ENCODE measurements at places on chromosomes 2 and 18.

DNA sequence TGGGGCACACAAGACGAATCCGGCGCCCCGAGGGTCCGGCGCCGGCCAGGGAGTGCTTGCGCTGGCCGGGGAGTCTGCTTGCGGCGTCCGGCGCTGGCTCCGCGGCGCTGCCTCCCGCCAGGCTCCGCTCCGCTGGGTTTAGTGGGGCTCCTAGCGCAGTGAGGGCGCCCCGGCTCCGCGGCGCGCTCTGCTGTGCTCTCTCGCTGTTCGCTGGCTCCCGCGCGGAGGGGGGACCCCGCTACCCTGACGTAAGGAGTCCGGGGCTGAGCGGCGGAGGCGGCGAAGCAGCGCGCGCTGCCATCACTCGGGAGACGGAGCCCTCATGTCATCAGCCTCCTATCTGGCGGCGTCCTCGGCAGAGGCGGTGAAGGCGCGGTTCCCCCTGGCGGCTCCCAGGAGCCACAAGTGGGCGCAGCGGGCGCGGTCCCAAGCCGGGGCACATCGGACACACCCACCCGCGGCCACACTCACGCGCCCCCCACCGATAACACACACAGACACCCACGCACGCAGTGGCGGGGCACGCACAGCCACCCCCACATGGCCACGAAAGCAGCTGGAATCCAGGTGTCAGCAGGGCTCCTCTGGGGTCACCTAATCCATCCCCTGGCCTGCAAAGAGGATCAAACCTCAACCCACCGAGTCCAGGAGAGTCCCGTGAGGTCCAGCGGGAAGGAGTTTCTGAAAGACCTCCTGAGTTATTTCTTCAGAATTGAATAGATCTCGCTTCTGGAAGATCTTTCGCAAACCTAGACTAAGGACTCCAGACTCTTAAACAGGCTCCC lies at the start of gene C1QL2:
Gene C1QL2, minus strand, starts transcription at position 189 of the 785 bp plus-strand sequence. CDS start 482 bp downstream, outside the sequence.
- DNase-seq, result no peak

DNA sequence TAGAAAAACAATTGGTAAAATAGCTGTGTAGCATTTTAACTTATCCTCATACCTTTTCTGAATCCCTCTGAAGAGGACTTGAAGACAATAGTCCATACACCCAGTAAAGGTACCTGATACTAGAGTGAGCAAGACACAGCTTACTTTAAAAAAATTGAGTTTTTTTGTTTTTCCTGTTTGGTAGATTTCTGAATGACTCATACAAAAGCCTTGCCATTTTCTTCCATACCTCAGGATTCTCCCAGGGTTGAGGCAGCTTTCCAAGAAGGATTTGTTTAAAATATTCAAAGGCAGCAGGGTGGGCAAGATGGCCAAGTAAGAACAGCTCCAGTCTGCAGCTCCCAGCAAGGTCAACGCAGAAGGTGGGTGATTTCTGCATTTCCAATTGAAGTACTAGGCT lies 551.0 kb upstream of the LRATD1 start:
- DNase-seq, result no peak

DNA sequence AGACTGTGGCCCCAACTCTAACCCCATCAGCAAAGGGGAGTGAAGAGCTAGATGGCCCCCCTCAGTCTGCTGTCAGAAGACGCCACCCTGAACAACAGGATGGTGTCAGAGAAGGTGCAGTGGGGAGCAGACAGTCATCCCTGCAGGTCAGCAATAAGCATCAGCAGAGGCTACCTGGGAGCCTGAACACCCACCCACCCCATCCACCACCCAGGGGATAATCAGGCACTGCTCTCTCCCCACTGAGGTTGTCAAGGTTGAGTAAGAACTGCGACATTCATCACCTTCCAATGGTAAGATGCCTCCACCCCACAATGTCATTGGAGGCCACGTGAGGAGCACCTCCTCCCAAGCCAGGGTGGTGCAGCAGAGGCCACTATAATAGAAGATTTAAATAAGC lies 8.5 kb upstream of the ID2 start:
- DNase-seq, result peak; percentile 25

- DNase-seq, result no peak
Measured at GRCh38 chr2:206435742-206436141, 7.6 kb upstream of the ADAM23 start.

DNA sequence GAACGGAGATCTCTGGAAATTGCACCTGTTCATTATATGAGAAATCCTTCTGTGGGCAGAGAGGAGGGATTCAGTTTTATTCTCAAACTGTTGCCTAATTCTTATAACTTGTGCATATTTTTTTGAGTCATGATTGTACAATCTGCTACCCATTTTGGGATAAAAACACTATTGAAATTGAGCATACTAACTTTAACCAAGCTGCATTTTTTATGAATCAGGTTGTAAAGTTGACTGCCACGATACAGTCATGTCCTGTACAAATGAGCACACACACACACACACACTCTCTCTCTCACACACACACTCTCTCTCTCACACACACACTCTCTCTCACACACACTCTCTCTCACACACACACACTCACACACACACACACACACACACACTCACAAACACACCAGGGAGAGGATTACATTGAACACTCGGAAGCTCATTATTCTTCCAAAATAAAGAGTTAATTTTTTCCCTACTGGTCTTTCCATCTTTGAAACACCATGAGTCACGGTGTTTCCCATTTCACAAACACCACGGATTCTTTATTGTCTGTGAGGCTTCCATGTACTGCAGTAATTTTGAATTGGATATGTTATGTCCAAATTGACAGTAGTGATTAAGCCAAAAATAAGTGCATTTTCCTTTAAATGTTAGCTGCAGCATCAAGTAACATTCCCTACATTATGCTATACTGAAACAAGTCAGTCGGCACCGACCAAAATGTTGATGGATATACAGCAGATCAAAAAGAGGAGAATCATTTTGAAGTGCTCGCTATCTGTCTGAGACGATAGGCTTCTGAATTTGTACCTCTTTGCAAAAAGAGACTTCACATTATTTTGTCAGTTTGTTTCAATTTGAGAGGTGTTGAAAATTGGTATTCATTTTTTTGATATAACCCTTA lies 216.9 kb downstream of the ARHGAP15 start:
- DNase-seq, result no peak

DNA sequence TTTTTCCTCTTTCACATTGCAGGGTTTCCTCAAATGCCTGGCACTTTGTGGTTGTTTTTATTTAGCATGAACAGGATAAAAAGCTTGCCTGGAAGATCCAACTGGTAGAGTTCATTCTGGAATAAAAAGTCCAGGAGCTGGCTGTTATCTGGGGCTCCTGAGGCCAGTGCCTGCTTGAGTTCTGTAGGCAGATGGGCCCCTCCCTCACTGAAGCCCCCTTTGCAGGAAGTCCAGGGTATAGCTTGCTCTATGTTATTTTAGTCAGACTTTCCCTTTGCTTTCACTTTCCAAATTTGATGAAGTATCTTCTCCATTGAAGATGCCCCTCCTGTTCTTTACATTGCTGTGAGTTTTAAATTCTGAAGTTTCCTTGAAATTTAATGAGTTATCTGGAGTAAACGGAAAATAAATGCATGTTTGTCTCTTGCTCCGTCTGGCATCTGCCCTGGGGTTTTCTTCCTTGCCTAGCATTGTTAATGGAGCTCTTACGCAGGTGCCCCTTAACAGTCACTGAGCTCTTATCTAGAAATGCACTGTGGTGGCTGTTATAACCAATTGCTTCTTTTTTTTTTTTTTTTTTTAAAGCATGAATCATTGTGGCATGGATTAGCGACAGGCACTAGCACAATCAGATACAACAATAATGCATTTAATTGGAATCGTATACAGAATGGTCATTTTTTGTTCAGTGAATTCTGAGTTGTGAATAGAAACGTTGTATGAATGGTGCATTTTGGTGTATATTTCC lies 27.0 kb upstream of the LPIN1 start:
- no peak for DNase-seq

GRCh38 chr2:47145466-47145865 lies 9.6 kb downstream of the STPG4 start:
- DNase-seq, result no peak

GRCh38 chr18:42157878-42158277 lies 202.8 kb downstream of the PIK3C3 start:
- no peak for DNase-seq

DNA sequence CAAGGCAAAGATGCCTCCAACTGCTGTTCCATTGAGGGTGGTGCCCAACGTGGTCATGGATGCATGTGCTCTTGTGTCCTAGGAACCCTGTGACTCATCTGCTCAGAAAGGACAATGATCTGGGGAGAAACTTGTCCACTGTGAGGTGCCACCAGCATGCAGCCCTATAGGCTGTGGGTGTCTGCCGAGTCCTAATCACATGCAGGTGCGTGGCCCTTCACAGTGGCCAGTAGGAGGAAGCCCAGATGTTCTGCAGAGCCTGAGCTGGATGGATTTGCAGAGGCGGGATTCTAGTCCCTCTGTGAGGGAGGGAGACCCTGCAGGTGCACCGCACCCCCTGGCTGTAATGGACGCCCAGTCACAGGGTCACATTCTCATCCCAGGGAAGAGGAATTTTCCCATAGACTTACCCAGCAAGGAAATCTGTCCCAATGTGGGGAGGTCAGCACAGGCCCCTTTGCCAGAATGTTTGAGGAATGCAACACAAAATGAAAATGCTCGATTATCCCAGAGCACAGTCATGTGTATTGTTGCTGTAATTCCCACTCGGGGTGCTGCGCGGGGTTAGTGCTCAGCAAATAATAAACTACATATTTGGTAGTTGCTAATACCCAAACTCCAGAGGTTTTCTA lies 13.9 kb downstream of the GDF7 start:
- DNase-seq, result no peak

GRCh38 chr2:116094196-116094595 lies 1651.8 kb downstream of the DPP10 start:
- DNase-seq, result no peak

- no peak for DNase-seq
Measured at GRCh38 chr2:66057844-66058243, 377.1 kb upstream of the MEIS1 start.

- no peak for DNase-seq
Measured at GRCh38 chr2:211447548-211447947, 891.1 kb downstream of the CPS1 start.

- DNase-seq, result no peak
Measured at GRCh38 chr2:124647245-124647644, 622.2 kb downstream of the CNTNAP5 start.

DNA sequence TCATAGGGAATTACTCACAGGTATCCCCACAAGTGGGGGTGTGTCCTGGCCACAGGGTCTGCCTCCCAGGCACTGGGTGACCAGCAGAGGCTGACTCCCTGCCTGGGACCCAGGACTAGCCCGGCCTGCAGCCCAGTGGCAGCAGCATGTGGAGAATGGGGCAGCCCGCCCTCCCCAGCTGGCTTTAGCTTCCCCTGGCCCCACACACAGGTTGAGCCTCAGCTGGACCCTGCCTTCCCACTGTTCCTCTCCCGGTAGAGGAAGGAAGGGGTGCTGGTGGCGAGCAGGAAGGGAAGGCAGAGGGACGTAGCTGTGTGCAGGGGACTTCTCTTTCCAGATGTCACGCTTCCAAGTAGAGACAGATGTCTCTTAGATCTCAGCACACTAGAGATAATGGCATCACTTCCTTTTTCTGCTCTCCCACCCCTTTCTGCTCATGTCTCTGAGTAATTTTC lies 51.4 kb downstream of the EMILIN2 start:
- DNase-seq, result peak; percentile 66

- DNase-seq, result no peak
Measured at GRCh38 chr2:196183528-196184231, 12.3 kb upstream of the STK17B start.

GRCh38 chr2:101899871-101900270 lies 91.9 kb upstream of the IL1R2 start:
- no peak for DNase-seq

- no peak for DNase-seq
Measured at GRCh38 chr2:61016392-61017002, 1.0 kb upstream of the PEX13 start.

DNA sequence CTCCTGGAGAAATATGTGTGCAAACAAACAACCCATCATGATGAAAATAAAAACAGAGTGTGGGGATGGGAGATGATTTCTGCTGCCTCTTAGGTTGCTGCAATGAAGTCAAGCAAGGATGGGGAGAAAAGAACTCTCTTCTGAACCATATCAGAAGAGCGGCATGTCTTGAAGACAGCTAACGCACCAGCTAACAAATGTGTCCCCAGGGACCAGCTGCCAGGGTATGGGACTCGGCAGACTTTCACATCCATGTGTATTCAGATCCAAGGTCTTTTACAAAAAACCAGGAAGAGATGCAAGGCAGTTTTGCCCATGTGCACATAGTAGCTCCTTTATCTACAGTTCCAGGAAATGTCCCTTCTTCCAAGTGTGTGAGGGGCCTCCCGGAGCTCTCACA lies 125.4 kb downstream of the CLIP4 start:
- DNase-seq, result no peak

- DNase-seq, result no peak
Measured at GRCh38 chr2:189249171-189249570, 69.6 kb upstream of the COL5A2 start.

DNA sequence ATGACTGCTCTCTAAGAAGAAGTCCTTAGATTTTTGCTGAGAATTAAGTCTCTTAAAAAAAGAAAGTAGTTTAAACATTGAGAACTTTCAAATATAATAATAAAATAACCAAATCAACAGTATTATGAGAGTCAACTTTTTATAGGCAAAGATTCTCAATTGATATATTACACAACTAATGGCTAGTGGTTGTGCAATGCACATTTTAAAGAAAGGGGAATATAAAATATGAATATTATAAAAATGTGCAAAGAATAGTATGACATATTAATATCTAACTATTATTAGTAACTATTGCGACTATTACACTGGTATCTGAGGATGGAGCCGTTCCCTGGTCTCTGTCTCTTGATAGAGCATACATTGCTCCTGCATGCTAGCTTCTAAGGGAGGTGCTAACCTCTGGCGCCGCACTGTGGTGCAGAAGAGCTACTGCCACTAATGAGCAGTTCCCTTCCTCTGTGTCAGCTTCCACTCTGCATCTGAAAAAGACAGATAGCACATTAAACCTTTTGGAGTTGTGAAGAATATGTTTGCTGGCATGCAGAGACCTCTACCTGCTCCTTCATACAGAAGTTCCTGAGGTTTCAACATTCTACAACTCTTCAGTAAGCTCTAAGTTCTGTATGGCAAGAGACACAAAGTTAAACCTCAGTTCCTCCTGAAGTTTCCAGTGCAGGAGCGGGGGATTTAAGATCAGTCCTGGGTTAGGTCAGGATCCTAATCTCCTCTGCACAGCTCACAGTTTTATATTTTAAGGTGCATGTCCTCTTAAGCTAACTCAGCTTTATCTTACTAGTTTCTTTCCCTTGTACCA lies 3.5 kb upstream of the SLC9A2 start:
- DNase-seq, result no peak

DNA sequence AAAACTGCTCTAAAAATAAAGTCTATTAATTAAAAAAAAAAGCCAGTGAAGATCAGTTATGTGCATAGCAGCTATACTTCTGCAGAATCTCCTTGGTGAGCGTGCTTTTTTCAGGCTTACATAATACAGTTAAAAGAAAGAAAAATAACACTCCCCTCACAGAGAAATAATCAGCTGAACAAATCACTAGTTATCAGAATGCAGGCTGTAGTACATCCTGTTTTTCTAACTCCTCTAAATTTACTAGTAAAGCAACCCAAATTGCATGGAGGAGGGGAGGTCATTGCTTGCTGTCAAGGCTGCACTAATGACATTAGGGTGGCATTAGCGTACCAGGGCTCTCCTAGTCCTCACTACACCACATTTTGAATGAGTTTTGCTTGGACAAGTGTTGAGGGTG lies 192.2 kb downstream of the PLCL1 start:
- no peak for DNase-seq

GRCh38 chr2:10014418-10015190 lies 28.7 kb upstream of the KLF11 start:
- DNase-seq, result no peak

- no peak for DNase-seq
Measured at GRCh38 chr18:38900445-38900844, 1334.8 kb upstream of the CELF4 start.

- no peak for DNase-seq
Measured at GRCh38 chr2:47561906-47562305, 158.9 kb downstream of the MSH2 start.
